ENCODE measurements at places on chromosomes 5 and 9.

- DNase-seq = no peak
These were observed 24.2 kb downstream of the CLPTM1L start for GRCh38 chr5:1320436-1321344.

DNA sequence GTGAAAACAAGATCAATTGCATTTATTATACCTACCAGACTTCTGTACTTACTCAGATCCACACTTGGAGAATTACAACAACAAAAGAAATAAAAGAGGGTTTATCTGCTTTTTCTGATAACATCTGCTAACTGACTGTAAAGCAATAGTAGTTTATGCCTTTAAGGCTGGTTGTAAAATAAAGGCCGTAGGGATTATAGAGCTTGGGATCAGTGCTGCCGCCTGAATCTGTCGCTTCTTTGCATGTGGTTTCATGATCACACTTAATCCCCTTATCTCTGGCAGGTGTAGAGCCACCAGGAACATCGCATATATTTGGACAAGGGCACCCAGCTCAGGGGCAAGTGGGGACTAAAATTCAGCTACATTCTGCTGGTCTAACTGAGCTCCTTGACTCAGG, 146.7 kb downstream of the CCDC192 start:
- DNase-seq = no peak

DNA sequence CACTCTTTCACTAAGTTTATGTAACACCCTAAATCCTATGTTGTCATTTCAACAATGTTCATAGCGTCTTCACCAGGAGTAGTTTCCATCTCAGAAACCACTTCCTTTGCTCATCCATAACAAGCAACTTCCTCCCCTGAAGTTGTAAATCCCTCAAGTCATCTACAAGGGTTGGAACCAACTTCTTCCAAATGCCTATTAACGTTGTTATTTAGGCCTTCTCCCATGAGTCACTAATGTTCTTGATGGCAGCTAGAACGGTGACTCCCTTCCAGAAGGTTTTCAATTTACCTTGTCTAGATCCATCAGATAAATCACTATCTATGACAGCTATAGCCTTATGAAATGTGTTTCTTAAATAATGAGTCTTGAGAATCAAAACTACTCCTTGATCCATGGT, 73.3 kb upstream of the TARS1 start:
- DNase-seq = no peak

- DNase-seq = no peak
These were observed 5.5 kb downstream of the MRNIP start for GRCh38 chr5:179852993-179853547.

DNA sequence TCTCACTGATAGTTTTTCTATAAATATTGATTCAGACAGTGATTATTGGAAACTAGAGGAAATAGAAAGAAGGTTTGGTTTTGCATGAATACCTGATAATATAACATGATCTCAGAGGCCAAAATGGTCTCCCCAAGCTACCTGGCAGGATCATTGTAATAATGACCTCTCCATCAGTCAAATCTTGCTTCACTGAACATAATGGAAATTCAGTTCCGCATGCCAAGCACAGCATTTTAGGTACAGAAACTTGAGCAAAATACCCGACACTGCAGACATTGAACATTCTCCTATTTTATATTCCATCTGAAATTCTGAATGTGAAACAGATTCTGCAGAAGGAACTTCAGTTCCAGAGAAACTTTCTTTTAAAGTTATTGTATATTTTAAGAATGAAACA, 9.1 kb upstream of the TBC1D2 start:
- DNase-seq = no peak

- no peak for DNase-seq
These were observed 91.2 kb downstream of the PDZD2 start for GRCh38 chr5:31730139-31730538.

- no peak for DNase-seq
These were observed 761.0 kb downstream of the EFNA5 start for GRCh38 chr5:106909716-106910115.

DNA sequence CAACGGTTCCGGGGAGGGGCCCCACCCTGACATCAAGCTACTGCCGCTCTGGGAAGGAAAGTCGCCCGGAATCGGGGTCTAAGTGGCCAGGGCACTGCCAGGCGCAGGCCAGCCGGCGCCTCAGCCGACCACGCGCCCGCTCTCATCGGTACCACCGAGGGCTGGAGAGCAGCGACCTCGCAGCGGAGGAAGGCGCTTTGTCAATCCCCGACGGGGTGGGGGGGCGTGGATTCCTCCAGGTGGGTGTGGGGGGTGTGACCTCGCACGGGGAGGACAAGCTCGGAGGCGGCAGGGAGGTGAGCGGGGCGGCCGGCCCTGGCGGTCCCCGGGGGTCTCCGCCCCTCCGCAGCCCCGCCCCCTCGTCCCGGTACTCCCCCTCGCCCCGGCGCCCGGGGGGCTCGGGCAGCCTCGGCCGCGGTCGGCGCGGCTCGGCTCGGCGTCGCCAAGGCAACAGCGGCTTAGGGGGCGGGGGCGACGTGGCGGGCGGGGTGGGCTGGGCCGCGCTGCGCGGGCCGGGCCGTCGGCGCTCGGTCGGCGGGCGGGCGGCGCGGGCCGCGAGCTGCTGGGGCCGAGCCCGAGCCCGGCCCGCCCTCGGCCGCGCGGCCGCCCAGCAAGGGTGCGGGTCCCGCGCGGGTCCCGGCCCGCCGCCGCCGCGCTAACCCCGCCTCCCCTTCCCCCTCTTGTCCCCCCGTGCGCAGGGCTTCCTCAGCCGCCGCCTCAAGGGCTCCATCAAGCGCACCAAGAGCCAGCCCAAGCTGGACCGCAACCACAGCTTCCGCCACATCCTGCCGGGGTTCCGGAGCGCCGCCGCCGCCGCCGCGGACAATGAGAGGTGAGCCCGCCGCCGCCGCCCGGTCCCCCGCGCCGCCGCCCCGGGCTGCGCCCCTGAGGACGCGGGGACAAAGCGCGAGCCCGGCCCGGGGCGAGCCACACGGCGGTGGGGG, 47.5 kb downstream of the DAB2IP start:
- DNase-seq = peak; percentile 32

- no peak for DNase-seq
These were observed 779 bp downstream of the PKN3 start for GRCh38 chr9:128702949-128703615.

- DNase-seq = no peak
These were observed 601 bp downstream of the ERGIC1 start for GRCh38 chr5:172834415-172835289.

- no peak for DNase-seq
These were observed 86.7 kb downstream of the INSYN2B start for GRCh38 chr5:169893571-169893970.

DNA sequence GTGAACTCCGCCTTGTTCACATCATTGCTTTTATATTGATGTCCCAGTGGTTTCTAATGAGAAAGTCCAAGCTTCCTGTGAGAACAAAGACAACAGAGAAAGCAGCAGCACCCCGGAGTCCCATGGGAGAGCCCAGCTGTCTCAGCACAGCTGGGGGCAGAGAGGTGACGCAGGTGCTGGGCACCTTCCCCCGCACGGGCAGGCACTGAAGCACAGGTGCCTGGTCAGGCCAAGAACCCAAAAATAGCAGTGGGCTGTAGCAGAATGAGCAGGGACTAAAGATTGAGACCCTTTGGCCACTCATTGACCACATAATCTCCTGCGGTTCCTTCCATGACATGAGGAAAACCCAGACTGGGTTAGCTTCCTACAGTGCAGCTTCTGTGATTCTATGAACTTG, 18.8 kb downstream of the SRD5A1 start:
- no peak for DNase-seq

DNA sequence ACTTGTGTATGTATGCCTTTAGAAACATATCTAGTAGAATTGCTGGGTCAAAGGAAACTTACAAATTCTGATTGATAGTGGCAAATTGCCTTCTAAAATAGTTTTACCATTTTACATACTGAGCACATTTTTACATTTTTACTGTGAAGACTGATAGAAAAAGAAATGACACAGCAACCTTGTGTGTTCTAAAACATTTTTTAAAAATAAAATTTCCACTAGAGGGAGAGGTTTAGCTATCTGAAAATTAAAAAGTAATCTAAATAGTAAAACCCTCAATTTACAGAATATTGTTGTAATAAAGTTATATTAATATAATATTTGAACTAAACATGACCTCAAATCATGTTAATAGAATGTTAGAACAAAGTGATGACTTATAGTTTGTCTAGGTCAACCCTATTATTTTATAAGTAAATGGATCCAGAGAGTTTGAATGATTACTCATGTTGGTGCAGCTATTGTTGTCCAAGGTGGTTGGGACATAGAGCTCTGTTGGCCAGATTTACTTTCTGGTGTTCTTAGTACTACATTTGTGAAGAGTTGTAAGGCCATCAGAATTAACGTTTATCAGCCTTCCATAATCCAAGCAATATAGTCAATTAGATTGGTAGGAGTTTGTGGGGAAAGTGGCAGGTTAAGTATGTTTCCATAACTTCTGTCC, 17.2 kb downstream of the CENPP start:
- DNase-seq = no peak

GRCh38 chr5:14810282-14810681, 61.3 kb downstream of the ANKH start:
- DNase-seq = no peak

DNA sequence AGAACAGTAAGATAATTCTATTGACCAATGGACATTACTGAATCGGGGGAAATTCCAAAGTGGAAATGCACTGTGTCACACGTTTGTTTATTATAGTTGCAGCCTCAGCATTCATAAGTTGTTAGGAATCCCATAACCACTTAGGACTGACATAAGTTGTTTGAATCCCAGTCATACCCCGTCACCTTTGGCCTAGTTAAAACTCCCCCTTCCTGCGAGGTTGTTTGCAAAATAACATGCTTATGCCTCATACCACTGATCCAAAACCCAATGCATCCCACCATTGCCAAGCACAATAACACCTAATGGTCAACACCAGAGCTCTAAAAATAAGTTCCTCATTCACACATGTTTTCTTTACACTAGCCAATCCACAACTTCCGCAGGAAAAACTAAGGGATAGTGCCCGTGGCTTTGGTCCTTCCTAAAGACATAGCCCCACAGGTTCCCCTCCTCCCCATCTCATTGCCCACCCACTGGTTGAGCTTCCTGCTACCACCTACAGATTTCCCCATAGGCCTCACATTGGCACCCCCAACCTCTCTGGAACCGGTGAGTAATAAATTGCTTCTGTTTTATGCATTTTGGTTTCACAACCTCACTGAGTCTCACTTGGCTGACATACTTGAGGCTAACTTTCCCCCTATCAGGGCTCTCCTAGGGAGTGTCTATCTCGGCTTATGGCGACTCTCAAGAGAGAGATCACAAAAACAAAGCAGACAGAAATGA, 42.3 kb upstream of the MUSK start:
- DNase-seq = peak; percentile 7

DNA sequence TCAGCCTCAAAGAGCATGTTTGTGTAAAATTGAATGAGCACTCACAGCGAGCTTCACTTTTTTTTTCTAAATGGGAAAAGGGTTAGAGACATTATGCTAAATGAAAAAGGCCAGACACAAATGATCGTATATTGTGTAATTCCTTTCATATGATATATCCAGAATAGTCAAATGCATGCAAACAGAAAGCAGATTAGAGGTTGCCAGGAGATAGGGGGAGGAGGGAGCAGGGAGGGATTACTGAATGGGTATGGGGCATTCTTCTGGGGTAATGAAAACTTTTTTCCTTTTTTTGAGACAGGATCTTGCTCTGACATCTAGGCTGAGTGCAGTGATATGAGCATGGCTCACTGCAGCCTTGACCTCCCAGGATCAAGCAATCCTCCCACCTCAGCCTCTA, 47.1 kb downstream of the DMAC1 start:
- no peak for DNase-seq

DNA sequence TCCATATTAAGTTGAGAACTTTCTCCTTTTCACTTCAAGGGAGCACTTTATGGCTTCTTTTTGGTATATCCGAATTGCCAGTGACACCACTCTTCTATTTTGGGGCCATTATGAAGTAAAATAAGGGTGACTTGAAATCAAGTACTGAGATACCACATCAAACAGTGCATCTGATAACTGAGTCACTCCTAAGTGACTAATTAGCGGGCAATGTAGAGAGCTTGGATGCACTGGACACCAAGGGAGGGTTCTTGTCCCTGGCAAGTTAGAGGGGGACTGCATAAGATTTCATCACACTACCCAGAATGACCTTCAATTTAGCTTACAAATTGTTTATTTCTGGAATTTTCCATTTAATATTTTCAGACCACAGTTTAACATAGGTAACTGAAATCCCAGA, 813.9 kb upstream of the CDH10 start:
- DNase-seq = no peak

GRCh38 chr5:15013654-15014463, 142.3 kb upstream of the ANKH start:
- no peak for DNase-seq

DNA sequence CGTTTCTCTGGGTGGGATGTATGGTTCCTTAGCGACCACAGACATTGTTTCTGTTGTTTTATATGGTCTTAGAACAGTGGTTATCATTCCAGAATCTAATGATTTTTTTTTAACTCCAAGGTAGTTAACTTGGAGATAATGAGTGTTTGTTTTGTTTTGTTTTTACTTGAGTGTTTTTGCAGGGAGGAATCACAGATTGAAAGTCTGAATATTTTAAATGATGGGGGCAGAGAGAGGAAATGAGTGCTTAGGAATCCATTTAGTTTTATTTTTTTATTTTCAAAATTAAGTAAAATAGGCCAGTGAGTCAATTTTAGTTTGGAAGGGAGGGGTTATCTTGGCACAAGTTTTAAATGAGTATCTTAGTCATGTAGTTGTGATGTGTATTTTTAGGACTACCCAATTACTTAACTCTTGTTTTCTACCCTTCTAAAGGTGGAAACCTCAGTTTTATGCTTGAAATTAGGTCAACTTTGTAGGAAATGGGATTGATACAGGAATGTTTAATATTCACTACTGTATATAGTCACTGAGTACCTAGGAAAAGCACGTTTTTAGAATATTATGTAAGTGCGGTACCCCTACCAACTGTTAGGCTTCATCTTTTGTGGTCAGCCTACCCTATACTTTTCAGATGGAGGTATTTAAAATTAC, 2.0 kb downstream of the UBE2R2 start:
- DNase-seq = no peak

DNA sequence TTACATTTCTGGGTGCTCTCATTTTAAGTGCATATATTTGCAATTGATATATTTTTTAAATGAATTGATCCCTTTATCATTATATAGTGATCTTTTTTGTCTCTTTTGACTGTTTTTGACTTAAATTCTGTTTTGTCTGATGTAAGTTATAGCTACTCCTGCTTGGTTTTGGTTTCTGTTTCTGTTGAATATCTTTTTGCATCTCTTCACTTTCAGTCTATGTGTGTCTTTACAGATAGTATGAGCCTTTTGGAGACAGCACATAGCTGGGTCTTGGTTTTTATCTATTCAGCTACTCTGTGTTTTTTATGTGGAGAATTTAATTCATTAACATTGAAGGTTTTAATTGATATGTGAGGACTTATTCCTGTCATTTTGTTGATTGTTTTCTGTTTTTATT, 311.3 kb downstream of the SPATA31D1 start:
- DNase-seq = no peak

DNA sequence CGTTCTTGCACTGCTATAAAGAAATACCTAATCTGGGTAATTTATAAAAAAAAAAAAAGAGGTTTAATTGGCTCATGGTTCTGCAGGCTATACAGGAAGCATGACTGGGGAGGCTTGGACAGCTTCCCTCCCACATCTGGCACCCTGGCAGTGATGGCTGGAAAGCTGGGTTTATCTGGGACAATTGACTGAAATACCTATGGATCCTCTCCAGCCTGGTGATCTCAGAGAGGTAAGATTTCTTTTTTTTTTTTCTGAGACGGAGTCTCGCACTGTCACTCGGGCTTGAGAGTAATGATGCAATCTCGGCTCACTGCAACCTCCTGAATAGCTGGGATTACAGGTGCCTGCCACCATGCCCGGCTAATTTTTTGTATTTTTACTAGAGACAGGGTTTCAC, 22.7 kb upstream of the UGCG start:
- no peak for DNase-seq

- no peak for DNase-seq
These were observed 669.2 kb downstream of the NR2F1-AS1 start for GRCh38 chr5:92911851-92912250.

Measured in GM18507 (cell line).